ENCODE measurements at places on chromosomes 1 and 21. TPM values are rescaled to one million over a fixed set of nuclear protein-coding genes. Genes with fewer than 3 reads are reported as not detected.

Gene DMBX1
- polyA plus RNA-seq, result not detected

Gene DAB1
- polyA plus RNA-seq, result 6.3 TPM

Gene PDPN
- 23.0 TPM for polyA plus RNA-seq

Gene OR2M3
- 0.03 TPM for polyA plus RNA-seq

Gene AADACL3
- not detected for polyA plus RNA-seq

Gene LAMC2
- polyA plus RNA-seq, result 7.7 TPM

Gene ATP1A1
- polyA plus RNA-seq, result 1,088 TPM

Gene PLD5
- polyA plus RNA-seq, result 1.4 TPM

Gene IL12RB2
- 0.62 TPM for polyA plus RNA-seq

Gene CD247
- 0.49 TPM for polyA plus RNA-seq

Gene YOD1
- polyA plus RNA-seq, result 15.1 TPM

Gene GSTM5
- polyA plus RNA-seq, result 60.4 TPM

Gene CD1E
- polyA plus RNA-seq, result 0.30 TPM

Gene RNU1-4
- not detected for polyA plus RNA-seq

Gene GPR25
- not detected for polyA plus RNA-seq

Gene SSR2
- polyA plus RNA-seq, result 435 TPM

Gene ERRFI1
- polyA plus RNA-seq, result 20.8 TPM

Gene IGSF9
- polyA plus RNA-seq, result 10.7 TPM

Gene LAMB3
- 0.92 TPM for polyA plus RNA-seq

Gene DDR2
- polyA plus RNA-seq, result 22.6 TPM

Gene SMIM1
- polyA plus RNA-seq, result 9.8 TPM

Gene NBPF9
- 43.8 TPM for polyA plus RNA-seq

Gene PGD
- 192 TPM for polyA plus RNA-seq

Gene LRRC53
- not detected for polyA plus RNA-seq

Measured in right renal cortex interstitium (tissue), 3 donors.